ENCODE measurements at places on chromosomes 1 and 21.

DNA sequence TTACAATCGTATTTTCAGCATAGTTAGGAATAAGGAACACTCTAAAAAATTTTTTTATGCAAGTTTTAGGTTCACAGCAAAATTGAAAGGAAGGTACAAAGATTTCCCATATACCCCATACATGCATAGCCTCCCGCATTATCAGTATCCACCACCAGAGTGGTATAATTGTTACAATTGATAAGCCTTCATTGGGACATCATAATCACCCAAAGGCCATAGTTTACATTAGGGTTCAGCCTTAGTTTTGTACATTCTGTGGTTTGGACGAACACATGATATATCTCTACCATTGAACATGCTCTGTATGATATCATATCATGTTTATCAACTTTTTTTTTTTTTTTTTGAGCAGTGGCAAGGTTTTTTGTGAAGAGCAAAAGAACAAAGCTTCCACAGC is 180.0 kb downstream of the SDCCAG8 start:
- DNase-seq = no peak

DNA sequence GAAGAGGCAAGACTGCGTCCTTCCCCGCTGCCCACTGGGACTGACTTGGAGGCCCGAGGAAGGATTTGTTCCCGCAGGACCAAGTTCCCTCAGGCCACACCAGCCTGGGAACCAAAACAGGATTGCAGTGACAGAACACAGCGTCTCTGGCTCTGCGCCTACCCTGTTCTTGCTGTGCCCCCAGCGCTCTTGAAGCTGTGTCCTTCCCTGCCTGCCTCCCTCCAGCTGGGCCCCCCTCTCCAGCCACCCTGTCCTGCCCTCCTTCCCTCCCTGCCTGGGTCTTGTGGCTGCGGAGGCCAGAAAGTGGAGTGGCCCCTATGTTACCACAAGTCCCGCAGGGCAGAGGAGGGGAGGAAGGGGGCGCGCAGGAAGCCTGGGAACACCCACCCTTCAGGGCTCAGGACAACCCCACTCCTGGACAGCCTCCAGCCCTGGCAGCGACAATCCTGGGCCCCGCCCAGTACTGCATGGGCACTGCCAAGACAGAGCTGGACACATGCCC is 164.9 kb downstream of the DYRK1A start:
- DNase-seq = no peak

DNA sequence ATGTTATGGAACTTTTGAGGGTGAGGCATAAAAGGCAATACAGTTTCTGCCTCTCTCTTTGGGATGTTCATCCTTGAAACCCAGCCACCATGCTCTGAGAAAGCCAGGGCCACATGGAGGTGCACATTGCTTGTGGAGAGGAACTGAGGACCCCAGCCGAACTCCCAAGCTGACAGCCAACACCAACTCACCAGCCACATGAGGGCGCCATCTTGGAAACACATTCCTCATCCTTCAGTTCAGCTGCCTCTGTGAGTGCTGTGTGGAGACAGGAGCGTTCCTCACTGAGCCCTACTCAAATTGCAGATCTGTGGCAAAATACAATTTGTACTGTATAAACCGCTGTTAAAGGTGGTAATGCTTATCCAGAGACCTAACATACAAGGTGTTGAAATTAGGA is 137.5 kb downstream of the GABPA start:
- DNase-seq = no peak

DNA sequence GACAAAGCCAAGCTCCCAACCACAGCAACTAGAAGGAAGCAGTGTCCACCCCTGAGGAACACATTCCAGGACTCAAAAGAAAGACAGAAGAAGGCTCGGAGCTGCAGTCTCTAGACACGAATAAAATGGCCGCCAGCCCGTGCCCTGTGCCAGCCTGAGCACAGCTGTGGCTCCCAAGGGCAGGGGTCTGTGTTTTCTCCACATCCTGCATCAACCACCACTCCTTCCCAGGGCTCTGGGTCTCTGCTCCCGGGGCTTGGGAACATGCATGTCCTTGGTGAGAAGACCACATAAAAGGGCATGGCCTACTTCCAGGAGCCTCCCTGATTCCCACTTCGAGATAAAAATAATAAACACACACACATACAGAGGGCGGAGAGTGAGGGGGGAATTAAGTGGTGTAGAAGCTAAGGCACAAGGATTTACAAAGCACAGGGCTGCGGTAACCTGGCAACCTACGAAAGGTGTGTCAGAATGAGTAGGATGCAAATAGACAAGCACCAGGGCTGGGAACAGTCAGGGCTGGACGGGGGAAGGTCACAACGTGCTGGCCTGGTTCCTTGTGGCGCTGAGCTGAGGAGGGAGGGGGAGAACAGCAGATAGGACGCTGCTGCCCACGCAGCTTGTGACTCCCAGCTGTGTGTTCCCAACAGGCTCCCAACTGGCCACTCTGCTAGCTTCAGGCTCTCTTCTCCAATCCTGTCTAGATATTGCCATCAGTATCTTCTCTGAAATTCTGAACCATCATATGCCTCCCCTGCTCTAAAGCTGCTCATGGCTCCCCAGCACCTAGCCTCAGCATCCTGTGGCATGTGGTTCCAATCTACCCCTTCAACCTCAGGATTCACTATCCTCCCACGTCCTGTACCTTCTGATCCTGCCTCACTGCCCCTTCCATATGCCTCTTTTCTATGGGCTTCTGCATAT is 72.5 kb downstream of the CD34 start:
- DNase-seq = no peak

- no peak for DNase-seq
These were observed 31.4 kb downstream of the PLPP3 start for GRCh38 chr1:56547977-56548376.

DNA sequence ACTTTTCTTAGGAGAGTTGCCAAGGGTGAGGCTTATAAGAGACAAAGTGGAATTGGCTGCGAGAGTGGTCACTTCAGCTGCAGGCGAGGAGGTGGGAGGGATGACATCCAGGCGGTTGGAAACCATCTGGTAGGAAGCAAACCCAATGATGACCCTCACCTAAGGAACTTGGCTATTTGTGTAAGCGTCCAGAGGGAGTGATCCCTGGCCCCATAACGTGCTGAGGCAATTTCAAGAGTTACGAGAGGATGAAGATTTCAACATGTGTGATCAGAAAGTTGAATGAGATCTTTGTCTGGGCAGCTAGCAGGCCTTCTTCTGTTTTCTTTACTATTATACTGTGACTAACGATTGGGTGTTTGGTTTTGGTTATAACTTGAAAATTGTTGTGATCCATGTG is 102.7 kb upstream of the VANGL1 start:
- DNase-seq = no peak

GRCh38 chr1:213724640-213725536 is 262.9 kb upstream of the PROX1 start:
- no peak for DNase-seq

DNA sequence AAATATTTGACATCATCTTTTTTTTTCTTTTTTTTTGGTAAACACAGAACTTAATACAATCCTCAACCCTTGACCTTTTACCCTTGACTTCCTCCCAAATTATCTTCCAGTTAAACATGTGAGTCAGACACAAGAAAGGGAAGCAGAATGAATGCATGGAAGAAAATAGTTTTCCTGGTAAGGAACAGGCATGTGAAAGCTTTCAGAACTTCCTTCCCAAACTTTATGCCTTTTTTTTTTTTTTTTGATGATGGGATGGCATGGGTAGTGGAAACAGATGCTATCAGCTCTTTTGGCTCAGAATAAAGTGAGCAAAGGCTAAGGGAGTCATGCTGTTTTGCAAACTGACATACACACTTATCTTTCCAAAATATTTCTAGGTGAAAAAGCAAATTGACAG is 1079.1 kb downstream of the TTLL7 start:
- DNase-seq = no peak

GRCh38 chr1:43985984-43986595 is 5.3 kb upstream of the CCDC24 start:
- no peak for DNase-seq

- no peak for DNase-seq
These were observed 94.7 kb downstream of the SIK1 start for GRCh38 chr21:43331962-43332828.

Measured in naive thymus-derived CD4-positive, alpha-beta T cell (primary cell).